ENCODE measurements at places on chromosomes 3 and 15.

- no peak for DNase-seq
These were observed 104.3 kb upstream of the TMC3 start for GRCh38 chr15:81478354-81478753.

DNA sequence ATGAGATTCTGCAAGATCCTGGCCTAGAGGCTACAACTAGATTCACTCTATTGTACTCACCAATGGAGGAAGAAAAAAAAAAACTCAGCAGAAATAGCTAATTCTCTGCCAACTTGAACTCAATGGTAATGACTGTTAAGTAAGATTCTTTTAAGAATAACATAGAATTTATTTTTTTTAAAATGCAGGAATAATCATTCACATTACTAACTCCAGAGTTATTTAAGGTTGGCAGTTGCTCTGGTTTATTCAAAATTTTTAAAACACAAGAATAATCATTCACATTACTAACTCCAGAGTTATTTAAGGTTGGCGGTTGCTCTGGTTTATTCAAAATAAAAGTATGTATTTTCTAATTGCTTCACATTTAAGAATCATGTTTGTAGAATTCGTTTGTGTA lies 1071.9 kb downstream of the IGSF11 start:
- no peak for DNase-seq

DNA sequence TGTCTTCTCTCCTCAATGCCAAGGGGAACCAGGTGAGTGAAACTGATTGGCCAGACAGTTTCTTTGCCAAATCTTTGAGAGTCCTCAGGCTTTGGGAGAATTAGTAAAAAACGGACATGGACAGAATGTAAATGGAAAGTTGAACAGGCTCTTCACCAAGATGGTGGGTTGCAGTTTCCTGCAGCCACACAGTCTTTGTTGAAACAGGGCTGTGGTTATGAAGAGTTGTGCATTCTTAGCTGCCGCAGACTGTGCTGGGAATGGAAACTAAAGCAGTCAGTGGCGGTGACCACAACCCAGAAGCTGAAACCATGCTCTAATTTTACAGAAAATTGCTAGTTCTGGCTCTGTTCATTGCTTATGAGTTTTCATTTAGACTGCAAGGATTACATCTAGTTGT lies 42.1 kb upstream of the TASOR start:
- DNase-seq, result no peak

DNA sequence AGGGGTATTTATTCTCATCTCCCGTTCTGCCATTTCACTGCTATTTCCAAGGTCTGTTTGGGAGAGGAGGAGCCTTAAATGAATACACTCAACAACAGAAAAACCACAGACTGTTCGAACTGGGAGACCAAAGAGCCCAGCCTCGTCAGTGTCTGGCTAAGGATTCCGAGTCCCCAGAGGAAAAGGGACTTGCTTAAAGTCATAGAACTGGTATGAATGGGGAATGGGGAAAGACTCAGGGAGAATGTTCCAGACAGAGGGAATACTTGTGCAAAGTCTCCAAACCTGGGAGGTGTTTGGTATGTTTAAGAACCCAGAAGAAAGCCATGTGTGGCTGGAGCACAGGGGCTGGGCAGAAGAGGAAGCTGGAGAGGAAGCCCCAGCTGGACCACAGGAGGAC lies 46.9 kb downstream of the FAM43A start:
- DNase-seq, result no peak

DNA sequence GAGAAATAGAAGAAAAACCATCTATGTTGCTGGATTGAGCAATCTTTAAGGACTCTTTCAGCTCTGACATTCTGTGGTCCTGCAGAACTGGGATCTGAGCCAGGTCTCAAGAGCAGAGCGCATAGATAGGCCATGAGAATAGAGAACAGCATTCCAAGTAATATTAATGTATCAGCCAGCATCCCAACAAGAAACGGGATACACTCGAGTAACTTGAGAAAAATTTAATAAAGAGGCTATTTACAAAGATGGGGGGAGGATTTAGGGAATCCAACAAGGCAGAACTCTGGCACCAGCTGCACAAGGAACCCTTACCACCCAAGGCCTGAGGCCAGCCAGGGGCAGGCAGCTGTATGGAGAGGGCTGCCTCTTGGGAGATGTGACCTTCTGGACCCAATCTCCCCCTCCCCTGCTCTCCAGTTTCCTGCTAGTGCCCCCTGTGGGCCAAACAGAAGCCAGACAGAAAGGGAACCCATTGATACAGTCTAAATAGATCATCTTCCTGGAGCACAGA lies 8.2 kb downstream of the TMOD2 start:
- DNase-seq, result no peak

GRCh38 chr3:27079427-27080257 lies 289.5 kb downstream of the NEK10 start:
- peak; percentile 56 for DNase-seq

DNA sequence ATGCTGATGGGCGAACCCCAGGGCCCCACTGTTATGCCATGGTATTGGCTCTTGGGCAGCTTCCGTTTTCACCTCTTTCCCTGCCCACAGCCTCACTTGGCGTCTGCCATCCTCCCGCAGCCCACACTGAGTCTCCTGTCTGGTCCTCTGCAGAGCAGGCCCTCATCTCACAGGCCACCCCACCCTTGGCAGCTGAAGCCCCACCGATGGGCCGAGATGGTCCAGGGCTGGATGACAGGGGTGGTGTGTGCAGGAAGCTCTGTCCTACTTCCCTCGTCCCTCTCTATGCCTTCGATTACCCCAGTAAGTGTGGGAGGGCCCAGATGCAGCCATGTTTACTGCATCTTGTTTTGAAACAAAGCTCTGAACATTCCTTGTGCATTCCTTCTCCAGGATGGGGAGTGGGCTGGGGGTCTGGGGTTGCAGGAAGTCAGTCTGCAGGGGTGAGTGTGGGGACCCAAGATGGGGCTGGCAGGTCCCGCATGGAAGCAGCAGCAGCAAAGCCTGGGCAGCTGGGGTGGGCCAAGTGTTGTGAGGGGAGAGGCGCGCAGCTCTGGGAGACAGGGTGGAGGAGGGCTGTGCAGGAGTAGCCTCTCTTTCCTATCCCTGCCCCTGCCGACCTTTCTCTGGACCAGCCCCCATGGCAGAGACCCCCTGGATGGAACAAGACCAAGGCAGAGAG lies 20.9 kb downstream of the TBC1D21 start:
- no peak for DNase-seq

DNA sequence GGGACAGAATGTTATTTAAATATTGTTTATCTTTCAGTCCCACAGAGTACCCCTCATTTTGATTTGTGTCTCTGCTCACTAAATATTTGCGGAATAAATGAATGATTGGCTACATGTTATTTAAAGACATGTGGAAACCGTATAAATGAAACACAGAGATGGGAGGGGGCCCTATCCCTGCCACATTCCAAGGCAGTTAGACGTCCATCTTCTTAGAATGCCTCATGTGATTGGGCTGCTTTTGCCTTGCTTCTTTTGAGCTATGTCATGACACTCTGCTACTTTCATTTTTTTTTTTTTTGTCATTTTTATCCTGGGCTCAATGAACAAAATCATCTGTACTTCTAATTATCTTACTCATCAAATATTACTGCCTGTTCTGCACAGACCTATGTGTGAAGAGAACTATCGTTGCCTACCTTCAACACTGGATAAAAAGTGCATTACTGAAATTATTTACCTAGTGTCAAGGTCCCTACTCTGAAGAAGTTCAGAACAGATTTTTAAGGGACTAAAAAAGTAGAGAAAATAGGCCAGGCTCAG lies 83.9 kb upstream of the FAM98B start:
- DNase-seq, result no peak

DNA sequence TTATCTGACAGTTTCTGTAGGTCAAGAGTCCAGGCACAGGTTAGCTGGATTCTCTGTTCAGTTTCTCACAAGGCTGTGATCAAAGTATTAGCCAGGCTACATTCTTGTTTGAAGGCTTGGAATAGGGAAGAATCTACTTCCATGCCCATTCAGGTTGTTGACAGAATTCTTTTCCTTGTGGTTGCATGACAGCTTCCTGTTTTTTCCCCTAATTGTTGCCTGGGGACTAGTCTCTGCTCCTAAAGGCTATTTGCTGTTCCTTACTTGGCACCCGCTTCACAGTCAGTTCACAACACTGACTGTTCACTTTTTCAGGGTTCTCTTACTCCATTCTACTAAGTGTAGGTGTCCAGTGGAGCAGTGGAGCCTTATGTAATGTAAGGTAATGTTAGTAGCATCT lies 115.4 kb upstream of the GBE1 start:
- DNase-seq, result no peak

- no peak for DNase-seq
These were observed 14.2 kb downstream of the OXNAD1 start for GRCh38 chr3:16279010-16279801.

DNA sequence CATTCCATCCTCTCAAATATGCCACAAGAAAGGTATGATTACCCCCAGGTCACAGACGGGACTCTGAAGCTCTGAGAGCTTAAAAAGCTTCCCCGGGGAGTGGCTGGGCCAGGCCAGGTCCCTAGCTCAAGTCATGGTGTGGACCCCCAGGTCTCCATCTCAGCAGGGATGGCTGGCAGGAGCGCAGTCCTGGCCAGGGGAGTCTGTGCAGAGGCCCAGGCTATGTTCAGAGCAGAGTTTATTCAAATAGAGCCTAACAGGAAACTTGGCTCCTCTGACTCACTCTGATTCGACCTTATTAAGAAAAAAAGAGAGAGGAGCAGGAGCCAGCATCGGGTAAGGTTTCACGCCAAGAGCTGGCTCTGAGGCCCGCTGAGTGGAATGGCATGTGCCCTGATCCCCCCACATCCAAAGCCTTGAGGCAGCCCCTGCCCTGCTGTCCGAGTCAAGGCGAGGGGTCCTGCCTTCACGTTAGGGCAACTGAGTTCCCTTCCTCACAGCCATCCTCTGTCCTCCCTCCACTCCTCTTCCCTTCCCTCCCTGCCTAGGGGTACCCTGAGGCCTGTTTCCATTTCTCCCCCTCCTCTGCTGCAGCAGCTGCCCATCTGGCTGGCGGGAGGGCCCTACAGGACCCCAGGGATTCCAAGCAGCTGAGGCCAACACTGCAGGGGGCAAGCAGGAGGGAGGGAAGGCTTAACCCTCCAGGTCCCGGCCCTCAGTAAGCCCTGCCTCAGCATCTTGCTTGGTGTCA lies 1.9 kb upstream of the LOXL1 start:
- DNase-seq, result peak; percentile 79

GRCh38 chr3:31515486-31516284 lies 17.0 kb upstream of the STT3B start:
- no peak for DNase-seq

DNA sequence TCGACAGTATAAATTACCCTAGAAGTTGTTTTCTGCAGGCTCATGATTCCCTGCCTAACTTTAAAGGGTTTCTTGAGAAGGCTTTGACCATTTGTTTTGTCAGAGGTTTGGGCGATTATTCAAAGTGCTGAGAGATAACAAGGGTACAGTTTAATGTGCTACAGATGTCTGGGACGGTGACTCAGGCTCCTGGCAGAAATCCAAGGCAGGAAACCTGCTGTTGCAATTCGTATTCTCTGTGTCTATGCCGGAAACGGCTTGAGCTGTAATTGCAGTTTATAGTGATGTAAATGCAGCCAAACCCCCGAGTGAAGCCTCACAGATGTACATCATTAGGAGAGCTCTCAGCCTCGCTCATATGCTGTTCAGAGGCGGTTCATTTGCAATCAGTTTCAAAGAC lies 65.6 kb downstream of the SYNPR start:
- DNase-seq, result peak; percentile 94

DNA sequence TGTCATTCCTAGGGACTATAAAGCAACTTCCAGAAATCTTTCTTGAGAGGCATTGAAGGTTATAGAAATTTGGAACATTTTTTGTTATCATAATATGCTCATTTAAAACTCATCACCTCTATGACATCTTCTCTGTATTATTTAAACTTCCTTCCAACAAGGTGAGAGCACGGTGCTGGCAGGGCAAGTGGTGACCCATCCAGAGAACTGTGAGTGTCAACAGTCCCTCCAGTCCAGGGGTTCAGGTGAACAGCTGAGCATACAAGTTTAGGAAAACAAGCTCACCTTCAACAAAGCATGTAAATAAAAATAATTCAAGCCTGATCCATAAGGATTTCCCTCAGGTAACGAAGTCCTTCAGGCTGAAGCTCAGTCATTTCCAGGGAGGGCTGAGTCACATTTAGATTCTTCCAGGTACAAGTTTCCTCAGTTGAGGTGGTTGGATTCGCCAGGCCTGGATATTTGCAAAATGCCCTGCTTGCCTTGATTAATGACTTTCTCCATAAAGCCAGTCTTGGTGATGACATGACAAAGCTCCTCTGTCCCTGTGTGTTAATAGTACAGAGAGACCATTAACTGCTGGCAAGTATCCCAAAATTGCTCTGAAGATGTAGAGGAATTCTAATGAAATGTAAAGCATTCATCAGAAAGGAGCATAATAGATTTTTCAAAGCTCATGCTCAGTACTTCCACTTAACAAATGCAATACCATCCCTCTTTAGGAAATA lies 263.6 kb upstream of the GADL1 start:
- no peak for DNase-seq

DNA sequence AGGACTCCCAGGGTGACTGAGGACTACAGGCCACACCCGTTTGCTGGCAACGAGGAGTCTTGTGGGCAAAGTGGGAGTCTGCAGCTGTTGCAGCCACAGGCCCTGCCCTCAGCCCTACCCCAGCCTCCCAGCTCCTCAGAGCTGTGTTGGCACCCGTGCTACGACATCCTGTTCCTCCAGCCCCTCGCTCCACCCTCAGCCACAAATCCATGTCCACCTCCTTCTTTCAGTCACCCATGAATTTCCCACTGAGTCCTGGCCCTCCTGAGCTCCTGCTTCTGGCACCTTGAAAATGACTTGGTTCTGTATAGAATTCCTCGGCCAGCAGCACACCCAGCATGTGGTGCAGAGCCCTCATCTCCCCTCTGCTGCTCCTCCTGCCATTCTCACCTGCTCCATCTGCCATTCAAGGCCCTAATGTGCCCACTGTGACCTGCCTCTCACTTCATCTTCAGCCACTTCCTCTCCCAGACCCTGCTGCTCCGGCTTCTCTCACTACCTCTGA lies 20.9 kb upstream of the VILL start:
- DNase-seq, result no peak

DNA sequence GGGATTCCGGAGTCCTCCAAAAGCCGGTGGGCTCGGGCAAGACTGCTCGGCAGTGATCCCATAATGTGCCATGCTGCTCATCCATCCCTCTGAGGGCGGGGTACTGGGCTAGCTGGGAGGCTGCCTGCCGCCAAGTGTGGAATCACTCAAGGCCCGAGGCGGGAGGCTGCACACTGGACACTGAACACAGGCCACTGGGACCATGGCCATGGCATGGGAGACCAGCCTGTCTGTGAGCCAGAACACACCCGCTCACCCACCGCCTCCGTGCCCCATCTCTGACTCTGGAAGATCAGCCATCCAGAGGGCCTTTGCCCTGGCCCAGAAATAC lies 1.4 kb downstream of the C3orf22 start:
- DNase-seq, result no peak

DNA sequence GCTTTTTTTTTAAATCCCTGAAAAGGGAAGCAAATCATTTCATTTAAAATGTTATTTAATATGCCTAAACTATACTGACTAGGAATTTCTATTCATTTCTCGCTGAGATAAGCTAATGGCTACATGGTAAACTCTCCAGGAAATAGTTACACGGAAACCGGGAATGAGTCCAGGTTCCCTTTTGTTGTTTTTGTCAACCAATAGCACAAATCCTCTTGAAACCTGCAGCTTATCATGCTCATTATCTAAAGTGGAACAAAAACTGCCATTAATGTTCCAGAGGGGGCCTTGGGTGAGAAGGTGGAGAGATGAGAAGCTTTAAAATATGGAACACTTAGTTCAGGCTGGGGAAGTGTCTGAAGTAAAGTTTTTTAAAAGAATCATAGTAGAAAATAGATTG lies 113.5 kb upstream of the ALCAM start:
- DNase-seq, result no peak

Data from A172 (cell line).